ENCODE measurements at places on chromosomes 5 and 9.

- no peak for DNase-seq
Observed at GRCh38 chr5:142869886-142870285, 99.7 kb downstream of the ARHGAP26 start.

DNA sequence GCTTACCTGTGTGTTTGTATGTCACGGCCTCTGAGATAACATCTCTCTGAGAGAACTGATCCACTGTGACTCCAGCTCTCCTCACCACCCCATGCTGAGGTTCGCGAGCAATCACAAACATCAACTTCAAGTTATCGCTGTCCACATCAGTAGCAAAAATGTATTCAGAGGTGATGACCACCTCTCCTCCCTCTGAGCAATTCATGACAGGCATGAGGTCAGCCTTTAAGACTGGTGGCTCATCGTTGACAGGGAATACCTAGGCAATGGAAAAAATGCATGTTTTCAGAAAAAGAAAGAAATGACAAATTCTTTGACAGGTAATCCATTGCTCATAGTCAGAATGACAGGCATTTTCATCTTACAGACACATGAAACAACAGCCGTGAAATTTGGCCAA, 90.3 kb upstream of the CER1 start:
- DNase-seq: no peak

DNA sequence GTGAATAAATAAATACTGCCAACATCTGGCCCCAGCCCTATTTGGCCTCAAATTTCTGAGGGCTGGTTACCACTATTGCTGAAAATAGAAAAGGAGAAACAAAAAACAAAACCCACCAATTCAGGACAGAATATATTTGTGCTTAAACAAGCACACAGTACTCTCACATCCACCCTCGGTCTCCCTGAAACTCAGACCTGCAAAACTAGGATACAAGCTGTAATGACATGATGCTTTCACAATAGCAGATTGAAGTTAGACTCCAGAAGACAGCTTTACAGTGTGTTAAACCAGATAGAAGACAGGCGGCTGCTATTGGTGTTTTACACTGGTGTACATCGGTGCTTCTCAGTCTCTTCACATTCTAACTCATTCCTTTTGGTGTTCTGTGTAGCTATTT, 214.9 kb upstream of the DMRT1 start:
- DNase-seq: no peak

DNA sequence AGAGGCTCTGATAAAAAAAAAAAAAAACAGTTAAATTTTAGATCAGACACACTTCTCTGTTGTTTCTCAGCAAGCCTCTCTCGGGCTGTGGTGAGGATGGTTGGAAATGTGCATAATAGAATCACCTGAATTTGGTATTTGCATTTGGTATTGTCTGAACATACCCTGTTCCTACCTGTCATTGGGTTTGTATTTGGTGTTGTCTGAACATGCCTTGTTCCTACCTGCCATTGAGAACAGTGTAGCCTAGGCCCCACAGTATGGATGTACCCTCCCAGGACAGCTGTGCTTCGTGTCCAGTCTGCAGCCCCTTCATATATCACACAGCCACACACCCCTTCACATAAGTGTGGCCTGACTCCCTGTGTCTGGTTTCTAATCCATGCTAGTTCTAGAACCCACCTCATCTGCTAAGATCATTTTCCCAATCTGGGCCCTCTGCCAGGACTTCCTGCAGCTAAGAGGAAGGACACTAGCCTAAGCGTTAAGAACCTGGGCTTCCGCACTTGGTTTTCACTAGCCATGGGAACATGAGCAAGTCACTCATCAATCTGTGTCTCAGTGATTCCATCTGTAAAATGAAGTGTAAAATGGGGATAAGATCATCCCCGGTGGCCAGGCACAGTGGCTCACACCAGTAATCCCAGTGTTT, 49.2 kb downstream of the ITGA2 start:
- no peak for DNase-seq

GRCh38 chr5:58849223-58849622, 266.3 kb downstream of the RAB3C start:
- no peak for DNase-seq

- no peak for DNase-seq
Observed at GRCh38 chr9:82115331-82115730, 126.8 kb downstream of the SPATA31D1 start.

DNA sequence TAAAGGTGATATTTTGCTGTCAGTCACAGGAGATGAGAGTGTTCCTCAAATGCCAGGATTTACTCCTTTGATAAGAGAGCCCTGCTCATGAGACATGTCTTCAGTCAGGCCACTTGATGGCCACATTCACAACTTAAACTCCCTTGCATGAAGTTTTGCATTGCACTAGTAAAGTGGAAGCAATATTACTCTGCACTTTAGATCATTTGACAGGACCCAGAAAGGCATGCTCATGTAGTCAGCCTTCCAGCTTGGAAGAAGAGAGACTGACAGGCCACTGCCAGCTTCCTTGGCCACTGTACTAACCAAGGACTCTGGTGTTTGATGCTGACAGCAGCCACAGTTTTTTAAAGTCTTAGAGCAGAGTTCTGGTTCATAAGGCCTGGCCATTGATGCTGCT, 42.6 kb downstream of the NPR3 start:
- DNase-seq: no peak

GRCh38 chr9:137461663-137462395, 2.7 kb upstream of the NSMF start:
- DNase-seq: peak; percentile 67

DNA sequence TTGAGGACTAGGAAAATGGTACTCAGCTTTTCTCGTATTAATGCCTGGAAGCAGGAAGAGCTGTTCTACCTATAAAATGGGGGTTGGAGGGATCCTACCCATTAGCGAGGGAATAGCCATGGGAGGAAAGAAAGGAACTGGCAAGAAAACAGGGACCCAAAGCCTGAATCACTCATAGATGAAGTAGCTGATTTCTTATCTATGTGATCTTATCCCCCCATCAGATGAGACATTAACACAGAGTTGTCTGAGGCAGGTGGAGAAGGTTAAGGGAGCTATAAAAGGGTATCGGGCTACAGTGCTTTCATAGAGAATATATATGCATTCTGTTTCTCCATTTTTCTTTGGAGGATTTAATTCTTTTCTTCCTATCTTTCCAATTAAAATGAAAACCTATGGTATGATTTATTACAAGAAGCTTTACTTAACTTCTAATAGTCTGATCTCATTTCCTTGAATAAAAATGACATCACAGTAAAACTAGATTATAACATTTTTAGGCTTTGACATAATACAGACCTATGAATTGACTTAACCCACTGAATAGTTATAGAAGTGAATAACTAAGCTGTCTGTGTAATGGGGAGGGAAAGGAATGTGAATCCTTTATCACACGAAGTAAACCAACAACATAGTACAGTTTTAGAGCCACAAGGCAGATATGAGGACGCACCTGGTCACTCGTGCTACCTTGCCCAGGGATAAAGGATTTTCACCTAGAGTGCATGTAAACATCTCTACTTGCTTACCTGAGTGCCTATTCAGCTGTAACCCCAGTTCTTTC, 39.0 kb downstream of the IQGAP2 start:
- no peak for DNase-seq

DNA sequence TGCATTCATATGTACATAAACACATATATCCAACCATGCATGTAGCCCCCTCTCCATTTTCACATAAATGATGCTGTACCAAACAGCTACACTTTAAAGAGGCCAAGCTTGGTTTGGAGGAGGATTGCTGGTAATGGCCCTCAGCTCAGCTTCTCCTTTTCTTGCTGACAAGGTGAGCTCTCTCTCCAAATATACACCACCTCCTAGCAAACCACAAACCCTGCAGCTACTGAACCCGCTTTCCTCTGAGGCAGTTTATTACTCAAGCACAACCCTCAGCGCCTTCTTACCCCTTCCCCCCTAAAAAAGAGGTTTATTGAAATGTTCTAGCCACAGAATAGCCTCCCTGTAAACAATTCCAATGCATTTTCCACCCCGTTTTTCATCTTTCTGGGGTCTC, 54.0 kb downstream of the ALG2 start:
- DNase-seq: no peak

GRCh38 chr5:159581502-159582249, 251.4 kb upstream of the IL12B start:
- peak; percentile 2 for DNase-seq

DNA sequence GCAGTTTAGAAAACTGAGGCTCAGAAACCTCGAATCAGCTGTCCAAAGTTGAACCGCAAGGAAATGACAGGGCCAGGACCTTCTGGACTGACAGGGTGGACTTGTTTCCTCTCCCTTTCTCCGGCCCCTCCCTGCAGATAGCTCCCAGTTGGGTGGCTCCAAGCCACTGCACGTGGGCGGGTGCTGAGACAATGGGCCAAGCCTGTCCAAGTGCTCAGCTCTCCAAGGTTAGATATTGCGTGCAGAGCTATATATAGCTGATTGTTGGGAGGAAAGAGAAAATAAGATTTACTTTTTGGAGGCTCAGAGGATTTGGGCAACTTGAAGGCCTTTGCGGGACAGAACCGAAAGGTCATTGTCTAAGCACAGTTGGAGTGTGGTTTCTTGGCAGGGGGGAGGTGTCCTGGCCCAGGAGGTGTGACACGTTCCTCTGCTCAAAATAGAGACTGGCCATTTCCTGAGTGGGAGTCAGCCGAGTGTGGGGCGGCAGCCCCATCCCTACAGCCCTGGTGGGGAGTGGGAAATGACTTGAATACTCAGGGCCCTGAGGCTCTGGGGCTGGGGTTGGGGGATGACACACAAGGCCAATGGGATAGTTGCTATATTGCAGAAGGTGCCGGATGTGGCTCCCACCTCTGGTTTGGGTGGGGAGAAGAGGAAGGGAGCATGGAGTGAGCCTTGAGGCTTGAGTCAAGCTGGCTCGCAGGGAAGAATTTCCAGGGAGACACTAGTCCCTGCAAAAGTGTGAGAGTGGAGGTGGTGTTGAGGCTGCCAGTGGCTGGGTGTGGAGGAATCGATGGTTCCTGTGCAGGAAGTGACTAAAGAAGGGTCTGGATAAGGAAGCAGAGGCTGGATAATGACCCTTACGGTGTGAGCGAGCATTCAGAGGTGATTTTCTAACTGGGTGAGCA, 44.4 kb upstream of the SMAD5 start:
- peak; percentile 35 for DNase-seq

- no peak for DNase-seq
Observed at GRCh38 chr5:57653636-57654290, 171.2 kb upstream of the ACTBL2 start.

- no peak for DNase-seq
Observed at GRCh38 chr5:16863469-16863946, 72.6 kb downstream of the MYO10 start.

DNA sequence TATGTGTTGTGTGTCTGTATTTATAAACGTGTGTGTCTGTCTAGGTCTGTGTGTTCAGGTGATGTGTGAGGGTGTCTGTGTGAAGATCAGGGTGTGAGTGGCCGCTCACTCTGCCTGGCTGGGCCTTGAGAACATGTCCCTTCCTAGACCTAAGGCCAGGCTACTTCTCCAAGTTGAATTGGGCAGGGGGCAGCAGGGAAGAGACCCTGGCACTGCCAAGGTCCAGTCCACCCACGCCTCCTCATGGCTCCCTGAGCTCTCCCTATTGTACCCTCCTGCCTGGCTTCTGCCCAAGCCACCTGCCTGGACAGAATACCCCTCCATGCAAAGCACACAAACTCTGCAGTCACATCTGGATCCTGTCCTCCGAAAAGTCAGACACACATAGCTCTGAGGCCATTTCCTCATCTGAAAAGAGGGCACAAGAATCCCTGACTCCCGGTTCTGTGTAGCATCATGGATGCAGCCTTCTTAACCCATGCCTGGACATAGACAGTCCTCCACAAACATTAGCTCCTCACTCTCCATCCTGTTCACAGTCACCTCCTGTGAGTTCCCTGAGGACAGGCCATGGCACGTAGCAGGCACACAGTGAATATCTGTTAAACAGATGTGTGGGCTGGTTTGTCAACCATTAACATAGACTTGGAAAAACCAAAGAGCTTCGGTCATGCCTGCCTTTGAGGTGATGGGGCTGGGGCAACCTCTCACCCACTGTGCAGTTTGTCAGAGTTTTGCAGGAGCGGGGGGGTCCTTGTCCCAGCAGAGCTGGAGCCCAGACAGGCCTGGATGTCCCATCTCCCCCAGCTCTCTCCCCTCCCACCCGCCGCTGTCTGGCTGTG, 167.8 kb upstream of the MVB12B start:
- no peak for DNase-seq

- no peak for DNase-seq
Observed at GRCh38 chr5:143101121-143101520, 302.4 kb downstream of the NR3C1 start.

DNA sequence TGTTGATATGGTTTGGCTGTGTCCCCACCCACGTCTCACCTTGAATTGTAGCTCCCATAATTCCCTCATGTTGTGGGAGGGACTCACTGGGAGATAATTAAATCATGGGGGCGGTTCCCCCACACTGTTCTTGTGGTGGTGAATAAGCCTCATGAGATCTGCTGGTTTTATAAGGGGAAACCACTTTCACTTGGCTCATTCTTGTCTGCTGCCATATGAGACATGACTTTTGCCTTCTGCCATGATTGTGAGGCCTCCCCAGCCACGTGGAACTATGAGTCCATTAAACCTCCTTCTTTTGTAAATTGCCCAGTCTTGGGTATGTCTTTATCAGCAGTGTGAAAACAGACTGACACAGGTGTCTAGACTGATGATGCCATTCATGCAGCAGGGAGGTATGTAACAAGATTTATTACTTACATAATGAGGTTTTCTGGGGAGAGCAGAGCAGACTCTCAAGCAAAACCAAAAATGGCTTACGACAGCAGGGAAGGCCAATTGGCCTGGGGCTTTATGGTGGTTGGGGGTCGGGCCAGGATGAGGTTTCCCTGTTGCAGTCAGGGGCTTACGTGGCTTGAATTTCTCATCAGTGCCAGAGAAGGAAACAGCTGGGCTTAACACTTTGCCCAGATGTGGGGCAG, 9.5 kb upstream of the COMMD10 start:
- DNase-seq: peak; percentile 55

DNA sequence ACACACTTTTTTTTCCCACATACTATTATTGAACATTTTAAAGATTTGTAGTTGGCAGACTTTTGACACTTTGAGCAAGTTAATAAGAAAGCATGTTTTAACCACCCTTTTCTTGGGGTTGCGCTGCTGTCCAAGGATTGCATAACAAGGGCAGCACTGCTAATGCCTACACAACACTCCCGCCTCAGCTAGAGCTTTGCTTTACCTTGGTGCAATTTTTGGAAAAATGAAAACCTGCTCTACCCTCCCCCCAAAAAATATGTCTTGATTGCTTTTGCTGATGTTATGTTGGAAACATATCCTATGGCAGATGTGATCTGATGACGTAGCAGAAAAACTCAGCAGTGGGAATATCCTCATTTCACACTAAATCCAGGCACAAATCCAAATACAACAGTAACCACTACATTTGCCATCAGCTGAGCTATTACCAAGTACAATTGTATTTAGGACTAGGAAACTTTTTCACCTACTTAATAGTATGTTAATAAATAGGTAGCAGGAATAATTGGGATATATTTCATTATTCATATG, 51.5 kb downstream of the UBE2R2 start:
- DNase-seq: peak; percentile 13

GRCh38 chr5:180166176-180166575, 42.8 kb downstream of the RASGEF1C start:
- peak; percentile 85 for DNase-seq
